ENCODE measurements at places on chromosomes 4 and X.

DNA sequence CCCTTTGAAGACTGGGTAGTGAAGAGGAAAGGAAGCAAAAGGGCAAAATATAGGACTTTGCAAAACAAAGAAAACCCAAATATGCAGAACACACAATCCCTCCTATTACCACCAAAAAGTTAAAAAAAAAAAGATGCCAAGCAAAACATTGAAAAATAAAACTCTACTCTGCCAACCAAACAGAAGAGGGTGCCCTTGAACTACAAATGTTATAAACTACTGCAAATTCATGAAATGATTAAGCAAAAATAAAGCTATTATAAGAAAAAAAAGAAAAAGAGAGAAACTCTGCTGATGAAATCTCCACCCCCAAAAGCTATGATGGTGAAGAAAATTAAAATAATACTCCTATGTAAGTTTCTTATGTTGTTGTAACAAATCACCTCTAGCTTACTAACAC, 168.5 kb upstream of the STK26 start:
- no peaks in the 10 kb centered on the region for H3K27me3 ChIP-seq
- H3K4me3 ChIP-seq = no peak overlapping the region
- no peak overlapping the region for H3K27ac ChIP-seq
- H3K4me1 ChIP-seq = no peaks in the 10 kb centered on the region
- DNase-seq = no peak

DNA sequence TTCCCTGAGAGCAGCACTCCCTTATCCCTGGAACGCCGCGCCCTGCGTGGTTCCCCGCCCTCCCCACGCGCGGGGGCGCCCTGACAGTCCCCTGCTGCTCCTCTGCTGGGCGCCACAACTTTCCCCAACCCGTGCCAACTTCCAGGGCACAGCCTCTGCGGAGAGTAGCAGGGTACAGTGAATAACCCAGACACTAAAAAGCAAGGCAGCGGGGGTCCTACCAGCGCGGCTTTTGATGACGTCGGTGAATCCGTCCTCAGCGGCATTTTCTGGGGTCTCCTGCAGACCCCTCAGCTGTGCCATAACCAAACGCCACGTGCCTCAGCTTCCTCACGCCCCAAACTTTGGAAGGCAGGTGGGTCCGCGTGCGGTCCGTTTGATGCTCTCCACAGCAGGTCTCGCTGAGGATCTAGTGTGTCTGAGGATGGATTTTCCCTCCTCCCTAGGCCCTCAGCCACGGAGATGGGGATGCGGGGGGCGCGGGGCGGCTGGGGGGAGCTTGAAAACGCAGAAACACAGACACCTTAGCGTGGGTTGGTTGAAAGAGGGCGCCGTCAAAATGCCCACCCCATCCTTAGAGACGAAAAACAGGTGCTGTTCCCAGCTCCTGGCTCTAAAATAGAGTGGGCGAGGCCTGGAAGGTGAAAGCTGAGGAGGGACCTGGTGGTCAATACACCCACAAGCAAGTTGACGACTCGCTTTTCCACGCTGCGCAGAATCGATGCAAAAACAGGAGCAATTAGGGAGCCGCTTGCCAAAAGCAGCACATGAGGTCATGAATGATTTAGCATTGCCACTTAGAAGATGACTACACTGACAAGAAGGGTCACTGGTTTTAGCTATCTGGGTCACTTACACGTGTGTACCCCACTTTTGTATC, 405.6 kb downstream of the FAM47A start:
- no peaks in the 10 kb centered on the region for H3K27me3 ChIP-seq
- no peaks in the 10 kb centered on the region for H3K4me1 ChIP-seq
- no peak overlapping the region for H3K4me3 ChIP-seq
- H3K27ac ChIP-seq = no peak overlapping the region
- no peaks in the 10 kb centered on the region for H3K36me3 ChIP-seq

- no peak overlapping the region for H3K27ac ChIP-seq
- no peaks in the 10 kb centered on the region for H3K27me3 ChIP-seq
- H3K4me3 ChIP-seq = no peak overlapping the region
Measured at GRCh38 chrX:110248578-110248977, 69.3 kb downstream of the AMMECR1 start.

GRCh38 chr4:5465529-5465928, 242.8 kb downstream of the EVC2 start:
- H3K27me3 ChIP-seq = no peaks in the 10 kb centered on the region
- no peak overlapping the region for H3K27ac ChIP-seq
- H3K36me3 ChIP-seq = no peaks in the 10 kb centered on the region
- no peak for DNase-seq

- no peak overlapping the region for H3K27ac ChIP-seq
- DNase-seq = no peak
- H3K36me3 ChIP-seq = peaks cover 10% of the 10 kb centered on the region
- no peaks in the 10 kb centered on the region for H3K27me3 ChIP-seq
- no peak overlapping the region for H3K4me3 ChIP-seq
- peaks cover 12% of the 10 kb centered on the region for H3K4me1 ChIP-seq
Measured at GRCh38 chrX:101393530-101394305, 2.9 kb downstream of the RPL36A start.

DNA sequence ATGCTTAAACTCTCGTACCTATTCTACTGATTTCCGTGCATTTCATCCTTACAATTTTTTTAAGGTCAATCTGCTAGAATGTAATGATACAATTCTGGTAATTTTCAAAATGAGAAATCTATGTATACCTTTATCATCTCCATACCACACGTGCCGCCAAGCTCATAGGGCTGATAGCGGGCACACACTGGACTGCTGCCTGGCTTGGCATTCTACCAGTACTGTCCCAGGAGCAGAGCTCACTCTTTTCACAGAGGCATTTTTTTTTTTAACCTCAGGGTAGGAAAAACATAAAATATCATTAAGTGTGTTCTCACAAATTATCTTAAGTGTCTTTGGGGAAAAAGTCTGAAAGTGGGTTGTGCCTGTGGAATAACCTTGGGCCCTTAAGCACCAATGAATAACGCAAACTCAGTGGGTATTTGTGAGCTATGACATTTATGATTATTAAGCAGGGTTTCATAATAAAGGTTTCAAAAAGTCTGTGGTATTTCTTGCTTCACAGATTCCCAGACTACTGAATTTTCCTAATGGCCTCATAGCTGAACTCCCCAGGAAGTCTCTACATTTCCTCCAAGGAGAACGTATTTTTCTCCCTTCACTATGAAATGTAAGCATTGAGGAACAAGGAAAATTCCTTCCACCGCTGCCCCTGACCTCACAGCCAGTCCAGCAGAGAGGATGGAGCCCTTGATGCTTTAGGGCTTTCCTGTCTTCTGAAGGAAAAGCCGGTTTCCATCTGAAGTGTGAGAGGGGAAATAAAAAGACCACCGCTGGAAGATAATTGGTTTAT, 125.2 kb downstream of the ELOVL6 start:
- no peaks in the 10 kb centered on the region for H3K36me3 ChIP-seq
- no peak overlapping the region for H3K27ac ChIP-seq
- H3K4me1 ChIP-seq = no peaks in the 10 kb centered on the region

DNA sequence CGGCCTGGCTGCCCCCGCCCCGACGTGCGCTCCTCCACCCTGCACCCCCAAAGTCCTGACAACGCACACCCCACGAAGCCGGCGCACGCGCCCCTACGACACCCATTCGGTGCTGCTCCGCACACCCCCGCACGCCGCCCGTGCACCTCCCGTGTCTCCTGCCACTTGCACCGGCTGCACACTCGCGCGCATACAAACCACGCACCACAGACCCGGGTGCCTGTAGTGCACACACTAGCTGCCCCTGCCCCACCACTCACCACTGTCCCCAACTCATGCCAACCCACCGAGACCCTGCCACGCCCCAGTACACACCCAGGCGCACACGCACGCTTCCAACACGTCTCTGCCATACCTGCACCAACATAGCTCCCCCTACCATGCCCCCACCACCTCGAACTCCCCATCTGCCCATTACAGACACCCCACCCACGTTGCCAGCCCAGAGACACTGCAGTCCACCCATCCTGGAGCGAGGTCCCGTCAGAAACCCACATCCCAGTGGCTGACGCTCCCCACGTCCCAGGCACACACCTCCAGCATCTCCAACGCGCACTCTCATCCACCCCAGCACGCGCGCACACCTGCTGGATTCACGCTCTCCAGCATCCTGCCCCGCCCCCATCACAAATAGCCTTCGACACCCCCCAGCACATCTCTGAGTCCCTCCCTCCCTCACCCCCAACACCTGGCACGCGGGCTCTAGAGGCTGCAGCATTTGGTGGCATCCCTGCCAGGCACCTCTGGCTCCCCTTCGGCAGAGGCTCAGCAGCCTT, 4.2 kb upstream of the DUSP9 start:
- H3K36me3 ChIP-seq = no peaks in the 10 kb centered on the region
- DNase-seq = no peak
- no peak overlapping the region for H3K27ac ChIP-seq
- peaks cover 10% of the 10 kb centered on the region for H3K27me3 ChIP-seq
- H3K4me3 ChIP-seq = no peak overlapping the region

GRCh38 chr4:10623241-10623640, 61.3 kb downstream of the CLNK start:
- no peak overlapping the region for H3K4me3 ChIP-seq
- no peaks in the 10 kb centered on the region for H3K27me3 ChIP-seq
- H3K27ac ChIP-seq = no peak overlapping the region
- peaks cover 3% of the 10 kb centered on the region for H3K4me1 ChIP-seq
- DNase-seq = no peak
- no peaks in the 10 kb centered on the region for H3K36me3 ChIP-seq

GRCh38 chr4:177680308-177680707, 238.1 kb upstream of the AGA start:
- no peak for DNase-seq
- H3K27ac ChIP-seq = no peak overlapping the region
- H3K27me3 ChIP-seq = no peaks in the 10 kb centered on the region
- H3K4me3 ChIP-seq = no peak overlapping the region
- no peaks in the 10 kb centered on the region for H3K36me3 ChIP-seq

GRCh38 chrX:68652326-68653170, 5.1 kb downstream of the STARD8 start:
- H3K36me3 ChIP-seq = no peaks in the 10 kb centered on the region
- H3K4me1 ChIP-seq = no peaks in the 10 kb centered on the region
- no peak overlapping the region for H3K27ac ChIP-seq

DNA sequence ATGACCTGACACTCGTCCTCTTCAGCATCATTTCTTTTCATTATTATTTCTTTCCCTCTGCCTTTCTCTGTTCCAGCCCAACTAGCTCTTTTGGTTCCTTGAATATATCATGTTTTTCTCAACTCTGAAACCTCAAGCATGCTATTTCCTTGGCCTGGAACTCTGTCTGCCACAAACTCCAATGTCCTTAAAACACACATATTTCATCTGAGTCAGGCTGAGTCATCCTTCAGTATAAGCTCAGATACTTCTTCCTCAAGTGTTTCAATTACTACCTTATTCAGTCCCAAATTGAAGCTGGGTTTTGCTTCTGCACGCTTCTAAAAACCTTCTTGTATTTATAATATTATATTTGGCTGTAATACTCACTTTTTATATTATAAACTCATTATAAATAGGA, 424.2 kb downstream of the PDGFC start:
- H3K36me3 ChIP-seq = no peaks in the 10 kb centered on the region
- no peak for DNase-seq
- no peak overlapping the region for H3K4me3 ChIP-seq
- no peak overlapping the region for H3K27ac ChIP-seq

DNA sequence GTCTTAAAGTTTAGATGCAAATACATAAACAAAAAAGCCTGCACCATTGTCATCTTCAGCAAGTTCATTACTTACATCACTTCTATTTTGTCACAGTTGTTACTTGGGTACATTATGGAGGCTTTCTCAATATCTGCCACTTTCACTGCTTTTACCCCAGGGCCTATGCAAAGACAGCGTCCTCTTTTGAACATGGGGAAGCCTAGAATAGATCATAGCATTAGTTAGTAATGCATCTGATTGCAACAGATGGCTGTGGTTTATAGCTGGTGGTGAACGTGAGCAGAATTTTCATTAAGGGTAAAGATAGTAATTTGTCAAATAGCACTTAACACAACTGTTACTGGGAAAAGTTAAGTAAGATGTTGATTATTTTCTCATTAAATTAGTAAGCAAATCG, 729 bp downstream of the CXCL11 start:
- no peak for DNase-seq
- no peak overlapping the region for H3K4me3 ChIP-seq
- H3K27me3 ChIP-seq = no peaks in the 10 kb centered on the region
- H3K4me1 ChIP-seq = no peaks in the 10 kb centered on the region

- no peak within 1 kb of the TSS for H3K27ac ChIP-seq
- H3K4me1 ChIP-seq = no peaks in the 10 kb centered on the region
- no peaks in the 10 kb centered on the region for H3K27me3 ChIP-seq
- no peak for DNase-seq
- H3K36me3 ChIP-seq = no peaks in the 10 kb centered on the region
Measured at GRCh38 chr4:145679991-145680455, at the start of gene C4orf51. Gene C4orf51, plus strand, starts transcription at chr4:145680146. Its CDS starts 58 bp downstream, at chr4:145680204.

- peaks cover 24% of the 10 kb centered on the region for H3K27me3 ChIP-seq
- H3K36me3 ChIP-seq = no peaks in the 10 kb centered on the region
- peak; percentile 54 for DNase-seq
- peak within 1 kb of the TSS; percentile 35 for H3K4me3 ChIP-seq
Measured at GRCh38 chr4:127782275-127783025, at the start of gene HSPA4L. Gene HSPA4L, plus strand, starts transcription at chr4:127782322. Its CDS starts 229 bp downstream, at chr4:127782551.

DNA sequence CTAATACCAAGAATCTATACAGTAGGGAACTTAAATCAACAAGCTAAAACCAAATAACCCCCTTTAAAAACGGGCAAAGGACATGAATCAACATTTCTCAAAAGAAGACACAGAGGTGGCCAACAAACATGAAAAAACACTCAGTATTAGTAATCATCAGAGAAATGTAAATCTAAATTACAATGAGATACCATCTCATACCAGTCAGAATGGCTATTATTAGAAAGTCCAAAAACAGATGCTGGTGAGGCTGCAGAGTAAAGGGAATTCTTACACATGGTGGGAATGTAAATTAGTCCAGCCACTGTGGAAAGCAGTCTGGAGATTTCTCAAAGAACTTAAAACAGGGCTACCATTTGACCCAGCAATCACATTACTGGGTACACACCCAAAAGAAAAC, 167.8 kb downstream of the PACRGL start:
- no peak for DNase-seq
- H3K4me3 ChIP-seq = no peak overlapping the region

GRCh38 chr4:24646798-24647460, 62.6 kb upstream of the DHX15 start:
- no peak for DNase-seq
- no peak overlapping the region for H3K27ac ChIP-seq
- no peaks in the 10 kb centered on the region for H3K36me3 ChIP-seq
- H3K4me3 ChIP-seq = no peak overlapping the region
- H3K4me1 ChIP-seq = no peaks in the 10 kb centered on the region
